ENCODE measurements at places on chromosomes 7 and 10.

- no peak for DNase-seq
These were observed 279.8 kb upstream of the CACNA2D1 start for GRCh38 chr7:82723411-82723810.

DNA sequence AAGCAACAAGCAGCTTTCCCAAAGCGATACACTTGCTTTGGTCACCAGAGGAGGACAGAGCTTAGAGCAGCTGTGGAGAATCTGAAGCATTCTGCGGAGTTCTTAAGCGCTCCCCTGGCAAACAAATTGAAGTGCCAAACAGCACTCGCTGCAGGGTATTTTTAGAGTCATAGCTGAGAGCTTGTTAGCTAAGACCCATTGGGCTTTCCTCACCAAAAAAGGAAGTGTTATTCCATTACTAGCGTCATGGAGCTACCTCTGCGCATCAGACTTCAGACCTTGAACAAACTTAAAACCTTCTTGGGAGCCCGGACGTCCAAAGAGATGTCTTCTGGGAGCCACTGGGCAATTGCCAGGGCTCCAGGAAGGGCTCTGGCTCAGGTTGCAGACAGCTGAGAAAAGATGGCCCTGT, 23.2 kb upstream of the BMPR1A start:
- peak; percentile 22 for DNase-seq

DNA sequence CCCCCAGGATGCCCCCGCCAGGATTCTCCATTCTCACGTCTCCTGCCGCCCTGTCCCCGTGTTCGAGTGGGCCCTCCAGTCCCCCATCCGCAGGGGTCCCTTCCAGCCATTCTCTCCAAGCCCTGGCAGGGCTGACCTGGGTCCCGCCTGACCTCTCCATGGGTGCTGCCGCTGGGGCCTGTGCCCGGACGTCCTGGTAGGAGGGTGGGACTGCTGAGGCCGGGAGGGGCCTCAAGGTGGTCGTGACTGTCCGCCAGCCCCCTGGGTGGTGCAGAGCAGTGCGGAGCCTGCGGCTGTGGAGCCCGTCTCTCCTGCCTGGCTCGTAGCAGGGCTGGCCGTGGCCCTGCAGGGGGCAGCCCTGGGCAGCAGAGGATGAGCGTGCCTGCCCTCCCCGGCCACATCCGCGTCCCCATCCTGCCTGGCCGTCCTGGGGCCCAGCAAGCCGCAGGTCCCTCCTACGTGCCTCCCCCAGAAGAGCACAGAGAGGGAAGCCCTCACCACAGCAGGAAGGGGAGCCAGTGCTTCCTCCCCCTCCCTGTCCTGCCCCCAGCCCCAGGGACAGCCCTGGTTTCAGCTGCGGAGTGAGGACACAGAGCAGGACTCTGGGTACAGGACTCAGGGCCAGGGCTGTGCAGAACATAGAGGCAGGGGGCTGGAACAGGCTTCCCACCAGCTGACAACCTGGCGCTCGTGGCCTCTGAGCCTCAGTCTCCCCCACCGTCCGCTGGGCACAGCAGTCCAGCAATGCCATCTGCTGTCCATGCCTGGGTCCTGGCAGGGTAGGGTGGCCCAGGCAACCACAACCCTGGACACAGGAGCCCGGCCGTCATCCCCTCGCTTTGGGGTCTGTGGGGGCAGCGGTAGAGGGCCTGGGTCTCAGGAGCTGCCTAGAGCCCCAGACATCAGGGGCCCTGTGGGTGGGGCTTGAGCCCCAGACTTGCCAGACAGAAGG, 1.5 kb upstream of the GRIFIN start:
- DNase-seq: peak; percentile 81

DNA sequence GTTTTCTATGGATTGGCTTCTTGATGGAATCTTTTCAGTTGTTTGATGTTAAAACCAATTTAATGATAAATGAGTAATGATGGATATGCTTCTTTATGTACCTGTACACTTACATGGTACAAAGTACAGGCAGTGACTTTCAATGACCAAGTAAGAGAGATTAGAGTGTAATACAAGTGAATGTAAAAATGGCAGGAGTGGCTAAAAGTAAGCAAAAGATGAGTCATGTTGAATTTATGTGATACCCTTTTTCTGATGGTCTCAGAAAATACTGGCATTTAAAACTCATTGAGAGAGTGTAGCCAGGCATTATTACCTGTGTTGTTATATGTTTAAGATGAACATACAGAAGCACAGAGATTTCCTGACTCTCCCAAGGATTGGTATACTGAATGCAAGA, 97.1 kb downstream of the GPR85 start:
- DNase-seq: no peak

GRCh38 chr10:124078714-124079113, 14.7 kb downstream of the CHST15 start:
- DNase-seq: no peak

DNA sequence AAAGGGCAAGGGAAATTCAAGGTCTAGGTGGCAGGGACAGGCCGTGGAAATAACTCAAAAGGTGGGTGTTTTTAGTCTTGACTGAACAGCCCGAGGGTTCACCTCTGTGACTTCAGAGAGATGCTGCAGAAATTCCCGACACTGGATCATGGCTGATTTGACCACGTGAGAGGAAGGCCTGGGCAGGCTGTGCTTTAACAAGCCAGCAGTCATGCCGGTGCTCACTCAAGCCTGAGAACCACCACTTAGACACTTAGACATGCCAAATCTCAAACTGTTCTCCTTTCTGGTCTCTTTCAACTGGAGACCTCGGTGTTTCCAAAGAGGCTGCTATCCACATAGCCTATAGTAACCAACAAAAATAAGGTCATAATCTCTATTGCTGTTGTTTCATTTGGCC, 15.4 kb downstream of the TECTB start:
- no peak for DNase-seq

DNA sequence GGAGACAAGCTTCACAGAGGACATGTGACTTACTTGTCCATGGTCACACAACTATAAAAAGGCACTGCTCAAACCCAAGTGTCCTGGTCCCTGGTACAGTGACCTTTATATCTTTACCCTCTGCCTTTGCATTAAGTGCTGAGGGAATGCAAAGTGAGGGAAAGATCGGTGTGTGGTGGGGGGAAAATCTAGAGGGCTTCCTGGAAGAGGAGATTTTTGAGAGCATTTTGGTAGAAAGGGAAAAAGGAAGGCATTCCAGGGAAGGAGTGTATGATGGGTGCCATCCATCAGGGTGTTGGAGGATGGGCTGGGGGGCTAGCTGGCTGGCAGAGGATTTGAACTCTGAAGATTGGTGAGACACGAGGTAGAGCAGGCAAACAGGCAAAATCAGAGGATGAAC, 9.3 kb downstream of the ZNF503 start:
- DNase-seq: peak; percentile 15

DNA sequence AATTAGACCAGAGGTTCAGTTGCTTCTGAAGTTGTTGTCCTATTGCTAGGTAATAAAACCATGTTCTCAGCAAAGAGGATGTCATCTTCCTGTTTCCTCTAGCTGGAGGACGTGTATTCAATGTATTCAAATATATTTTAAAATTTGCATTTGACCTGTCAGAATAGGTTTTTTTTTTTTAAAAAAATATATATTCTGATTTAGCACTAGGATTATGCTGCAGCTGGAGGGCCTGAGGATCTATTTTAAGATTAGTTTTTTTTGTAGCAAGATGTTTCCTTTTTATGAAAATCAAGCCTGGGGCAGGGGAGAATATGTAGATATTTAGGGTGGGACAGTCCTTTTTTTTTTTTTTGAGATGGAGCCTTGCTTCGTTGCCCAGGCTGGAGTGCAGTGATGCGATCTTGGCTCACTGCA, 337.0 kb downstream of the FRMD4A start:
- DNase-seq: no peak

DNA sequence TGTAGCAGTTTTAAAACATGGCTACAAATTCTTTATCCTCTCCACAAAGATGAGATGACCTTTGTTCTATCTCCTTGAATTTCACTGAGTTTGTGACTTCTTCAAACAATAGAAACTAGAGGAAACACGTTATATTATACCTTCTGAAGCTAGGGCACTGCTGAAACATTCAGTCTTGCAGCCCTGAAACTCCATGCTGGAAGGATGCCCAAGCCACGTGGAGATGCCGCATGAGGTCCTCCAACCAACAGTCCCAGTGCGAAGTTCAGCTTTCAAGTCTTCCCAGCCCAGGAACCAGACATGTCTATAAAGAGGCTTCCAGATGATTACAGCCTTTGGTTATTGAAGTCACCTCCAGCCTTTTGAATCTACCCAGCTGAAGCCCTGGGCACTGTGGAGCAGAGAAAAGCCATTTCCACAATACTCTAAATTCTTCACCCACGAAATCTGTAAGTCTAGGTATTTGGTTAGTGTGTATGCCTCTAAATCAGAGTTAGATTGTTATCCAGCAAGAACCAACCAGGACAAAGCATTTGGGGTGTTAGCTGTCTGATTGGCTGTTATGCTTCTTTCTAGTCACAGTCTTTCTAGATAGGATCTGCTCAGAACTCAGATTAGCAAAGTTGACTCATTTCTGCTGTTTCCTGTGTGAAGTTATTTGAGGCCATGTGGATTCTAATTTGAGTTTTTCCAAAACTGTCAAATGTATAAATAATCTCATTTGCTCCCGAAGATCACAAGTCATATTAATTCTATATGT, 186.5 kb upstream of the TMEM72 start:
- DNase-seq: no peak

- no peak for DNase-seq
These were observed 21.1 kb upstream of the PANK1 start for GRCh38 chr10:89666138-89666537.

DNA sequence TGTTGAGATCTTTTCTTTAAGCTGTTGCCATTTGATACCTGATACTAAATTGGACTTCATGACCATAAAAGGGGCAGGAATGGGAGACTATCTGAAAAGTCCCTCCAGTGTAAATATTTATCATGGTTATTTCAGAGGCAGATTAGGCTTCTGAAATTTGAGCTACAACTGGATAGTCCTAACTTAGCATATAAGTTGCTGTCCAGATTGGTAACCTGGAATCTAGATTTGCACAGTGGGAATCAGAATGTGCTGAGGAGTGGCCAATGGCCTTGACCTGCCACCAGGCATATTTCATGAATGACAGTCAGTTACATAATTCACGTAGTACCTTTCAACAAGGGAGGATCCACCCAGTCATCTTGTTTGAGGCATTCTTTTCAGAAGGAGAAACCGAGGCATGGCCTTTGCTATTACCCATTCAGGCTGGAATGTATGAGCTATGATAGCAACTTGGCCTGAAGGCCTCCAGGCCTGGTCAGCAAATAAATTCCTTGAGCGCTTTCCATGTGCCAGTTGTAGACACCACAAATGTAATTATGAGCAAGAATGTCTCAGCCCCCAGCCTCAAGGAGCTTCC, 80.0 kb downstream of the EEPD1 start:
- DNase-seq: no peak

DNA sequence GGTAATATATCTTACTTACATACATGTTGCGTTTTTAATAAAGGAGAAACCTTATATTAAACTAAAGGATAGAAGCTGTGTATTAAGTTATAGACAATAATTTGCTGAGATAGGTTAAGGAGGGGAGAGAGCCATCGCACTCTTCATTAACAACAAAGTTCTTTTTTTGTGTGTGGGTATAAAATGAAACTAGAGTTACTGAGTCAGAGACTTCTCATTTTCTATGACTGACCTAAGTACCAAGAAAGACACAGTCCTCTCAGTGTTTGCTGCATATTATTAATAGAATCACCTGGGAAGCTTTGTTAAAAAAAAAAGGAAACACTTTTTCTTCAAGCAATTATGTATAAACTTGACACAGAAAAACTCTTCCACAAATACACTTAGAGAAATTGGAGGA, 31.4 kb downstream of the FEZF1 start:
- DNase-seq: no peak

DNA sequence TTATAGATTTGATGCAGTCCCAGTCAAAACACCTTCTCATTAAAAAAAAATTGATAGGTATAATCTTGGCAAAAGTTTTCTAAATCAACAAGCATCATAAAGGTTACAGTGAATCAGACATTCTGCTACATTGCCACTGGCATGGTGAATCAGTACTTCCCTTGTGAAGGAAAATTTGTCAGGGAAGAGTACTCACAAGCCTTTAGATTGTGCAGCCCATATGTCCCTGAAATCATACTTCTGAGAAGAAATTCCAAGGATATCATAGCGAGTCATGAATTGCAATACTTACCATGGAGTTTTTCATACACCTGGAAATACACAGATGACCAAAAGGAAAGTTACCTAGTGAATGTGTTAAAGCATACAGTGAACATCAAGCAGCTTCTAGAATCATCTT, 17.2 kb downstream of the VSTM2A start:
- DNase-seq: no peak

DNA sequence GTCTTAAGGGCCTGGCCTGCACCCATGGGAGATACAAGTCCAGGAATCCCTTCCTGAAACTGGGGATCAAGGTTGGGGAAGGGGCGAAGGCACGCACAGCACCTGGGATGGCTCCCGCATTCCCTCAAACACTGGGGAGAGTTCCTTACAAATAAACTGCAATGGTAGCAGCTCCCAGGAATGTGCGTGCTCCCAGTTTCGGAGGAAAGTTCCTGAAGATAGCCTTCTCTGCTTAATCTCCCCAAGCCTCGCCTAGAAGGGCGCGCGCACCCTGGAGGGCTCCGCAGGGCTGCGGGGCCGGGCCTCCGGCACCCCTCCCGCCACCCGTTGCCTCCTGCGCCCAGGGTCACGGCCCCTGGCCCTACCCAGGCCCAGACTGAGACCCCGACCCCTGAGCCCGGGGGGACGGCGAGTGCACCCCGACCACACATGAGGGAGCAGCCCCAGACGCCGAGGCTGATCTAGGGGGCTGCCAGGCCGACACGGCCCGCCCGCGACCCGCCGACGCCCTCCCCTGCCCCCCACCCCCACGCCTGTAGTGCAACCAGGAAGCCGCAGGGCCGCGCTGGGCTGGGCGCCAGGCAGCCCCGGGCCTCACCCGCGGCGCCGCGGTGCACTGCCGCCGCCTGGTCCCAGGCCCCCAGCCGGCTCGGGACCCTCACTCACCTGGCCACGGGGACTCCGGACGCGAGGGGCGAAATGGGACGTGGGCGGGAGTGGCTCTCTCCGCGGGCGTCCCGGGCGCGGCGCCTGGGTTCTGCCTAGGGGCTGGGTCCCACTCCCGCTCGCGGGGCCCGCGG, 460 bp downstream of the ANXA11 start:
- DNase-seq: peak; percentile 83

GRCh38 chr7:12812111-12812510, 124.7 kb downstream of the ARL4A start:
- DNase-seq: no peak

- no peak for DNase-seq
These were observed 580.1 kb upstream of the AUTS2 start for GRCh38 chr7:69018200-69018599.

DNA sequence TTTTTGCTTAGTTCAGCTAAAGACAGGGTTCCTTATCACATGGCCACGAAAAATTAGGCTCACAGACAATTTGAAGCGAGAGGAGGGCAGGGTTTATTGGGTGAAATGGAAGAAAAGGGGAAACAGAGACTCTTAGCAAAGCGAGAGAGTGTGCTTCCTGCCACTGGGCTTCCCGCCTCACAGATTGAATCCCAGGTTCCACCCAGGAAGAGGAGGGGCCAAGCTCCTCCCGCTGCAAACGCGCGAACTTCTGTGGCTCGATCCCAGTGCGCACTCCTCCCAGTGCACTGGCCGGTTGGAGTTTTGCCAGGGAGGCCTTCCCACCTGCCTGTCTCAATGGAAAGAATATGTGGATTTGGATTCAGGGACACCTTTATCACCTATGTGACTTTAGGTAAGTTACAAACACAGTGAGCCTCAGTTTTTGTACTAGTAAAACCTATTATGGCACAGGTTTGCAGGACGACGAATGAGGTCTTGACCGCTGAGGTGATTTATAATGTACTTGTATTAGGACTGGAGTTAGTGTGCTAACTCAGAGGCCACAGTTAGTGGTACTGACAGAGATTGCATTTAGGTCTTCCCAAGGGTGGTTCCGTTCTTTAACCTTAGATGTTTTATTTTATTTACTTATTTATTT, 48.5 kb upstream of the SP8 start:
- no peak for DNase-seq

GRCh38 chr7:114155116-114156110, 236.6 kb upstream of the PPP1R3A start:
- no peak for DNase-seq

Data from kidney (tissue), 22 donors.